ENCODE measurements at places on chromosomes 4 and X.

DNA sequence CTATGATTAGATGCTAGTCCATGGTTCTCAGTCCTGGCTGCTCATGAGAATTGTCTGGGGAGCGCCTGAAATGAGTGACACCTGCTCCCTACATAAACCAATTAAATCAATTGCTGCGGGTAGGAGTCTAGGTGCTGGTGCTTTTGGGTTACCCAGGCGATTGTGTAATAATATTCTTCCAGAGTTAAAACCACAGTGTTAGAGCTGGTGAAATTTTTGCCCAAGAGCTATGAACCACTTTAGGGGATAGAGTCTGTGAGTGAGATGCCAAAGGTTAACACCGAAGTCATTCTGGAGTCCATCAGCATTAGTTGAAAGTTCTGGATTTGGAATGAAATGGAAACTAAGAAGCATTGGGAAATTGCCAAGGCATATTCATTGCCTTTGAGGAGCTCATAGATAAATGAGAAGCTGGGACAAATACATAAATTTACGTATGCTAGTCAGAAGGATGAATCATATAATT, 15.3 kb downstream of the PDK3 start:
- DNase-seq, result no peak

GRCh38 chr4:1096841-1097240, 16.5 kb downstream of the RNF212 start:
- DNase-seq, result no peak

- DNase-seq, result no peak
Measured at GRCh38 chr4:107094332-107094731, 58.2 kb upstream of the DKK2 start.

DNA sequence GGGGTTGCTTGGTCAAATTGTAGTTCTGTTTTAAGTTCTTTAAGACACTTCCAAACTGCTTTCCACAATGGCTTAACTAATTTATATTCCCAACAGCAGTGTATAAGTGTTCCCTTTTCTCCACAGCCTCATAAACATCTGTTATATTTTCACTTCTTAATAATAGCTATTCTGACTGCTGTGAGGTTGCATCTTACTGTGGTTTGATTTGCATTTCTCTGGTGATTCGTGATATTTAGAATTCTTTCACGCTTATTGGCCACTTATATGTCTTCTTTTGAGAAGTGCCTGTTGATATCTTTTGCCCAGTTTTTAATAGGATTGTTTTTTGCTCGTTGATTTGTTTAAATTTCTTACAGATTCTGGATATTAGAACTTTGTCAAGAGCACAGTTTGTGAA, 278.6 kb upstream of the ITM2A start:
- DNase-seq, result no peak

Data from NCI-H524 (cell line).